ENCODE measurements at places on chromosomes 6 and 20.

GRCh38 chr20:19973961-19974629, 43.1 kb upstream of the NAA20 start:
- DNase-seq, result peak; percentile 93

- peak; percentile 41 for DNase-seq
Observed at GRCh38 chr6:112029045-112029822, 24.7 kb upstream of the CCN6 start.

- DNase-seq, result no peak
Observed at GRCh38 chr20:63700199-63701050, 4.0 kb downstream of the TNFRSF6B start.

GRCh38 chr6:110756817-110757216, 58.5 kb downstream of the CDK19 start:
- DNase-seq, result no peak

- no peak for DNase-seq
Observed at GRCh38 chr20:62200491-62201172, 17.8 kb downstream of the MTG2 start.

GRCh38 chr6:93801101-93801847, 381.9 kb upstream of the EPHA7 start:
- DNase-seq, result no peak
